ENCODE measurements at places on chromosomes 16 and 17.

DNA sequence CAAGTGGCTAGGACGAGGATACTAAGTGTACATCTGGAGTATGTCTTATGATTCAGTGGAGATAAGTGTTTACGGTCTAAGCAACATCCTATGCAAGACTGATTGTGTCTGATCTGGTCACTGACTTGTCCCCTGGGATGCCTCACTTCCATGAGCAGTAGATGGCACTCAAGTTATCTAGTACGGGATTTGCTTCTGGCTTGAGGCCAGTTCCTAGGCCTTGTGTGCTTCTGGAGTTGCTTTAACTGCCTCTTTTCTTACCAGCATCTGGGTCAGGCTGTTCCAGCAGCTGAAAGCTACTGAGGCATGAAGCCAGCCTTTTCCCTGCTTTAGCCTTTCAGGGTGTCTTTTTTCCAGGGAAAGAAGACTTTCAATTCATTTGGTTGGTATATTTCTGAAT lies 23.0 kb downstream of the SUPT6H start:
- DNase-seq: no peak

DNA sequence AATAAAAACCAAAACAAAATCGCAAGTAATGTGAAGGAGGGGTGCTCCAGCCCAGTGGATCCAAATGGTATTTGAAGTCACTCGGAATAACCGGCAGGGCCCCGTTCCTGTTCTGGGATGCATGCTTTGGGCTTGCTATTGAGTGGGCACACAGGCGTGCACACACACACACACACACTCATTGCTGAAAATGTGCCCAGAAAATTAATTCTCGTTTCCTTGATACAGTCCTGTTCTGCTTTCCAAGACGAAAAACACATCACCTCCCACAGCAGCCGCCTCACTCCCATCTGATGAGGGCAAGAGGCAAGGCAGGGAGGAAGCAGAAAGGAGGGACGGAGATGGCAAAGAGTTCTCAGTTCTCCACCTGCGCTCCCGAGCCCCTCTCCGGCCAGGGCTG lies 62.2 kb upstream of the SDK2 start:
- DNase-seq: no peak

- no peak for DNase-seq
Measured at GRCh38 chr16:87414251-87414680, 22.1 kb downstream of the MAP1LC3B start.

GRCh38 chr16:84453061-84453752 lies 51.3 kb downstream of the MEAK7 start:
- no peak for DNase-seq

DNA sequence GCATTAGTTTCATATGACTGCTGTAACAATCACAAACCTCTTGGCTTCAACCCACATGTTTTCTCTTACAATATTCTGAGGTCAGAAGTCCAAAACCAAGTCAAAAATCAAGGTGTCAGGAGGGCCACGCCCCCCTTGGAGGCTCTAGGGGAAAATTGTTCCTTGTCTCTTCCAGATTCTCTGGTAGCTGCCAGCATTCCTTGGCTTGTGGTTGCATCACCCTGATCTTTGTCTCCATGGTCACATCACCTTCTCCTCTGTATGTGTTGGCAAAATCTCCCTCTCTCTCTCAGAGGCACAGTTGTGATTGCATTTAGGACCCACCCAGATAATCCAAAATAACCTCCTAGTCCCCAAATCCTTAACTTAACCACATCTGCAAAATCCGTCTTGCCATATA lies 105.8 kb downstream of the GAS7 start:
- DNase-seq: no peak

- no peak for DNase-seq
Measured at GRCh38 chr16:28092721-28093384, 29.3 kb upstream of the GSG1L start.
